ENCODE measurements at places on chromosomes 2 and 18. TPM values are rescaled to one million over a fixed set of nuclear protein-coding genes. Genes with fewer than 3 reads are reported as not detected.

Gene CD8A
- total RNA-seq: not detected

Gene CPSF3
- total RNA-seq: 79.0 TPM

GRCh38 chr2:105888625-105889024, 143.9 kb downstream of the NCK2 start:
- DNase-seq: no peak

DNA sequence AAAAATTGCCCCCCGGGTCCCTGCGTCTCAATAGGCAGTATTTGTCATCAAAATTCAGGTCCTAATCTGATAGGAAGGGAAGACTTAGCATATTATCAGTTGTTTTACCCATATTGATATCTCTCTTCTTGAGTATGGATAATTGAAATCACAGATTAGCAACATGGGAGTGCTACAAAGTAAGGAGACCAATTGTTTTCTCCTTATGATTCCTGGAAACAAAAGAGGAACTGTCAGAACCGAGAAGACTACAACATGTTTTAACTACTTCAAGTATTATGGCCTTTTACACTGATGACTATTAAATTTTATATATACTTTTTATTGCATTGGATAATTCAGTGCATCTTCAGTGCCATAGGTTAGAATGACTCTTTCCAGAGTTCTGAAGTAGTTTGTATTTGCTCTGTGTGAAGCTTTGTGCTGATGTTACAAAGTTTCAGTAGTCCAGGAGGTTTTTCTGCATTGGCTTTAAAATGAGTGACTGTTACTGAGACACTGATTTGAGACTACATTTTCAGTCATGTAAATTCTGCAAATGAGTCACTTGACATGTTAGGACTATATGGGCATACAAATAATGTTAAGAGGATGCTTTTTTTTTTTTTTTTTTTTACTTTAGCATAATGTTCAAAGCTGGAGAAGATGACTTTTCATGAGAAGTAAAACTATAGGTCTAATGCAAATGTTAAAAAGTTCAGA, 19.7 kb upstream of the TLK1 start:
- no peak for DNase-seq

- DNase-seq: peak; percentile 89
These were observed 238.7 kb downstream of the TGIF1 start for GRCh38 chr18:3688690-3689089.

- no peak for DNase-seq
These were observed 163.4 kb upstream of the RASGRP3 start for GRCh38 chr2:33313039-33313438.

DNA sequence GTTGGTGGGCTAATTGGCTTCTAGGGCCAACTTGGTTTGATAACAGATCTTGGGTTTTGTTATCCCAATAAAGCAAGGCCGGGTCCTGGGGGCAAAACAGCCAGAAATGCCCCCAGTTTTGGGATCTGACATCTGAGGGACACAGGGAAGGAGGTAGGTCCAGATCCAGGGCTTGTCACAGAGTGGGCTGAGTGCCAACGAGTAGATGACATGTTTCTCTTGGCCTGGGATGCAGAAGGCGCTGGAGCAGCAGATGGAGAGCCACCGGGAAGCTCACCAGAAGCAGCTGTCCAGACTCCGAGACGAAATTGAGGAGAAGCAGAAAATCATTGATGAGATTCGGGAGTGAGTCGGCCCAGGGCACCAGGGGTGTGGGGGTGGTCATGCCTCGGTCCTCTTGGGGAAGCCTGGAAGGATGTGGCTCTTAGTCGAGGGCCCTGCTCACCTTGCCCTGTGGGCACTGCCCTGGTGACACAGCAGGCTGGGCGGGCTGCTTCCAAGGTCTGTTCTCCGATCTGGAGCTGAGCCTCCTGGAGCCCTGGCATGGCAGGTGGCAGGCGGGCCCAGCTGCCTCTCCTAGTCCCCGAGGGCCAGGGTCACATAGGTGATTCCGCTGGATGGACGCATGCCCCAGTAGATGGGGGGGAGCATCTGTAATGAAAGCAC, 40.2 kb upstream of the LYPD6B start:
- no peak for DNase-seq

- DNase-seq: peak; percentile 28
These were observed 555.0 kb upstream of the TMEFF2 start for GRCh38 chr2:192749611-192750200.

GRCh38 chr2:8693157-8693821, 11.4 kb downstream of the ID2 start:
- peak; percentile 14 for DNase-seq

DNA sequence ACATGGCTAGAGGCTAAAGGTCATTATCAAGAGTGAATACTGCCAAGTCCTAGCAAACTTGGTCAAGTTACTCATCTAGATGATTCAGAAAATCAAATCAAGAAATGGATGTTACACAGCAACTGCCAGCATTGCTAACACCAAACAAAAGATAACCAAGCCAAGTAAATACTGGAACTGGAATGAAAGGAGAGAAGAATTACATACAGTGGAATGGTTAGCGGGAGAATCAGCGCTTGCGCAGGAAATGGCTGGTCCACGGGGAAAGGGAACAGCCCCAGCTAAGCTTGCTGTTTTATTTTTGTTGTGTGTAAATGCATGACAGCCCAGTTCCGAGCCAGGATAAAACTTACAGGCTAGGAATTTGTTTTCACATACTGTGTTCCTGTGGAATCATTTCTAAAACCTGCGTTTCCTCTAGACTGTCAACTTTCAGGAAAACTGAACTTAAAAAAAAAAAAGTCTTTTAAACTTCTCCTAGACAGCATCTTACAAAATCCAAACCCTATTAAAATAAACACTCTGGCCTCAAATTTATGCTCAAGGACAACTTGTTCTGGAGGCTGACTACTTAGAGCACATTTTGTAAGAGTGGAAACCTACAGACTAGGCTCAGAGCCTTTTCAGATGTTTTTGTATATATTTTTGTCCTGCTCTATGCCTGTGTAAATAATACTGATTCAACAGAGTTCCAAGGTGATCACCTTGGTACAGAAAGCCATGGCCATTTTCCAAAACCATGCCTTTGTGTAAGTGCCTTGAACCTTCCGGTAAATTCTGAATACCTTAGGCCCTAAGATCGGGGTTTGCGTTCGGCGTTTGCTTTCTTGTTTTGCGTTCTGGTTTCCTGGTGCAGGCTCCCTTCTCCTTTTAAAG, 30.7 kb upstream of the TXNDC2 start:
- no peak for DNase-seq

- peak; percentile 4 for DNase-seq
These were observed 443.6 kb downstream of the TDRD15 start for GRCh38 chr2:21567395-21567794.

DNA sequence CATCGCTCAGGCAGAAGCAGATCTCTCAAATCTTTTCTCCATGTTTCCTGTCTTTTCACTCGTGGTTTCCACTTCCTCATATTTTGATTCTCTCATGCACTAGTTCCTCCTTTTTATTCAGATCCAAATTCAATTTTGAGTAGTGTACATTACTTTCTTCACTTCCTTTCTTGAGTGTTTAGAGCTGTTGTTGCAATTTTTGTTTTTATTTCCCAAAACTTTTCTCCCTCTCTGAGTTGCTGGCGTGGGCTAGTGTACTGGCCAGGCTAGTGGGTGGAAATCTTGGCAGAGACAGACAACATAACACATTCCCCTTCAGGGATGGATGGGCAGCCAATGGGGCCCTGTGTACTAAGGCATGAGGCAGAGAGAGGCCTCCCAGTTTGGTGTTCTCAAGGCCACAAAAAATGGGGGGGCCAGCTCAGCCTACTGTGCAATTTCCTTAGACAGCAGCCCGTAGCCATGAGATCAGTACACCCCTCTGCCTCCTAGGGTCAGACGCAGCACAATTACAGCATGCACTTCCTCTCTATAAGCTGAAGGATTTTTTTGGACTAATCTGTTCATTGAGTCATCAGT, 145.1 kb upstream of the PID1 start:
- peak; percentile 15 for DNase-seq

GRCh38 chr18:32763293-32763692, 9.5 kb downstream of the KLHL14 start:
- DNase-seq: no peak

GRCh38 chr2:186532891-186533290, 46.8 kb downstream of the ZC3H15 start:
- DNase-seq: no peak

DNA sequence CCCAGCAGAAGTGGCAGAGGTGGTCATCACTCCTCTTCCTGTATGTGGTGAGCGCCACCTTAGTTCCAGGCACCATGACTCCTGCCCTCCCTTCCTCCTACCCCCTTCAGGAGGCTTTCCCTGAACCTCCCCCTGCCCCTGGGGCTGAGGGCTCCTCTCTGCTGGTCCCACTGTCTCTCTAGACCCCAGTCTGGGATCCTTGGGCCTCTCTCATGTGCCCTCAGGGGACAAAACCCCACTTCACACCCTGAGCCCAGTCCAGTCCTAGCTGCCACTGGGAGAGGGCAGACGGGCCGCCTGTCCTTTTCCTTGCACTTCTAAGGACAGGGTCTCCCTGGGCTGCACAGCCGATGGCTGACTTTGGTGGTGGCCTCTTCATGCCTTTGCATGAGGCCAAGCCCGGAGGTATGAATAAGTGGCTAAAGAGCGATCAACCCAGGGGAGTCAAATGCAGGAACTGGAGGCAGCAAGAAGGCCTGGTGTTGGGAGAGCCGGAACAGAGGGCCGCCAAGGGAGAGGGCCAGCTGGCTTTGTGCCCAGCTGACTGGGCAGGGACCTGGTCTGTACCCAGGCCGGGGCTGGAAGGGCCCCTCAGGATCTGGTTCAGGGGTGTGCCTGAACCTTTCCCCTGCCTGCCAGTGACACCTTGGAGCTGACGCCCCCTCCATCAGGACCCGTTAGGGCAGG, 29.5 kb downstream of the GLI2 start:
- no peak for DNase-seq
